ENCODE measurements at places on chromosomes 5 and 9.

GRCh38 chr5:132457371-132458225 lies 33.0 kb downstream of the IRF1 start:
- DNase-seq, result no peak

- no peak for DNase-seq
Measured at GRCh38 chr9:6924149-6924548, 166.4 kb downstream of the KDM4C start.

DNA sequence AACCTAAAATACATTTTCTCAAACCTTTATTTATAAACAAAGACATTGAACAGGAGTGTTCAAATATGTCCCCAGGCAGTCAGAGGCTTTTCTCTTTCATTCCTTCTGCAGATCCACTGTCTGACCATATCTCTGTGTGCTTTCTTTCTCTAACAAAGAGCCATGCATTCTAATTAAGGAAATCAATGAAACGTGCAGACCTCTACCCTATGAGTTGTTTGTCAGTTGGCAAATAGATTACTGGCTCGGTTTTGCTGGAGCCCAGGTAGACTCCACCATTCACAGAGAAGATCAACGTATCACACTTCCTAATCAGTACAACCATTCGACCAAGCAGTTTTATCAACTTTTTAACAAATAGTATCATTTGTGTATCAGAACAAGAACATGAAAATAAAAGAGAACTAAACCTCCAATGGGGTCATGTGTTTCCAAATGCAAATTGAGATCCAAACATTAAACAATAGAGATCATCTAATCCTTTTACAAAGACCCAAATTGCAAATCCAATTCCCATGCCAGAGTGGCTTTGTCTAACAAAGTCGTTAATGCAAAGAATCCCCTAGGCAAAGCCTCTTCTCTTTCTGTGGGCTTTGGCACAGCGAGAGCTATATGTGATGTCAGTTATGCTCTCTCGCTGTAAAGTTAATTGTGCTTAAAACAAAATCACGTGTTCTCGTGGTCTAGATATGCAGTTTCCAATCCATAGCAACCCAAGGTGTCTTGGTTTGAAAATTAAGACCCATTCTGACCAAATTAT lies 16.8 kb downstream of the KLF4 start:
- no peak for DNase-seq

- DNase-seq, result no peak
Measured at GRCh38 chr9:84264307-84265029, 76.1 kb downstream of the SLC28A3 start.

- no peak for DNase-seq
Measured at GRCh38 chr5:118597543-118597942, 390.8 kb downstream of the DTWD2 start.

GRCh38 chr9:135961811-135962695 lies 880 bp upstream of the UBAC1 start:
- DNase-seq, result no peak

DNA sequence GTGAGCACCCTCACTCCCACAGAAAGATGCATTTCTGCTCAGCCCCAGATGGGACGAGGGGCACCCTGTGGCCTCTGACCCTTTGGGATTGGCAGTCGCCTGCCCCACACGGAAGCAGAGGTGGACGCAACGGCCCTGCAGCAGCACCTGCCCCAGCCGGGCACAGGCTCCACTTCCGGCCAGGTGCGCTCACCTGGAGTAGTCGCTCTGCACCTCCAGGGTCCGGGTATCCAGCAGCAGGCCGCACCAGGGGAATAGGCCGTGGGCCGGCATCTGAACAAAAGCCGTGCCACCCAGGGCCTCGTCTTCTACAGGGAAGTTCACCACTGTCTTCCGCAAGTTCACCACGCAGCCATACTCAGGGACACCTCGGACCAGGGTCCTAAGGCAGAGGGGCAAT lies 30.7 kb downstream of the TERT start:
- no peak for DNase-seq

Data from cerebellum (tissue), 4 donors.